ENCODE measurements at places on chromosomes 11 and 22. TPM values are rescaled to one million over a fixed set of nuclear protein-coding genes. Genes with fewer than 3 reads are reported as not detected.

Gene ARHGAP20
- total RNA-seq = 52.4 TPM

Gene MS4A14
- not detected for total RNA-seq

Gene CBY1
- 10.1 TPM for total RNA-seq

Gene PLEKHB1
- 14.3 TPM for total RNA-seq

Gene ARHGEF12
- 180 TPM for total RNA-seq

Gene FAM111B
- total RNA-seq = 1.7 TPM

Gene FAM83F
- 0.25 TPM for total RNA-seq

Gene C11orf91
- not detected for total RNA-seq

Gene KRTAP5-9
- total RNA-seq = not detected

Gene PNPLA5
- total RNA-seq = 0.25 TPM

Gene TSPAN32
- 0.25 TPM for total RNA-seq

Gene KCTD17
- total RNA-seq = 21.6 TPM

Gene SPI1
- 1.7 TPM for total RNA-seq

Gene DEFB131B
- total RNA-seq = not detected

Gene RIN1
- total RNA-seq = 0.98 TPM

Gene NAALADL1
- 1.5 TPM for total RNA-seq

Gene FGF4
- not detected for total RNA-seq

Gene MUC2
- total RNA-seq = not detected

Gene GLB1L3
- 0.49 TPM for total RNA-seq

Gene MS4A15
- not detected for total RNA-seq

Gene FADD
- 12.5 TPM for total RNA-seq

Gene ARVCF
- 48.9 TPM for total RNA-seq

Gene CFAP300
- 2.2 TPM for total RNA-seq

Gene OR51B5
- 0.74 TPM for total RNA-seq

Gene ZNF215
- 4.2 TPM for total RNA-seq

Gene AGBL2
- 0.25 TPM for total RNA-seq

Gene APOBEC3B
- not detected for total RNA-seq

Gene MS4A1
- not detected for total RNA-seq

Gene GALNT18
- 15.0 TPM for total RNA-seq

Gene SEPTIN3
- 172 TPM for total RNA-seq

Gene PATE4
- not detected for total RNA-seq

Gene USP28
- total RNA-seq = 19.7 TPM

Gene VSIG2
- 0.49 TPM for total RNA-seq

Gene ZP1
- not detected for total RNA-seq

Gene MS4A6E
- total RNA-seq = not detected

Gene CARNS1
- 0.25 TPM for total RNA-seq

Gene ME3
- total RNA-seq = 86.1 TPM

Gene C1QTNF5
- total RNA-seq = 3.0 TPM

Gene CYP2D6
- 2.0 TPM for total RNA-seq

Gene VSIG10L2
- not detected for total RNA-seq

Gene PRODH
- 0.74 TPM for total RNA-seq

Data from temporal lobe (tissue), 4 donors.